ENCODE measurements at places on chromosomes 5 and 9.

DNA sequence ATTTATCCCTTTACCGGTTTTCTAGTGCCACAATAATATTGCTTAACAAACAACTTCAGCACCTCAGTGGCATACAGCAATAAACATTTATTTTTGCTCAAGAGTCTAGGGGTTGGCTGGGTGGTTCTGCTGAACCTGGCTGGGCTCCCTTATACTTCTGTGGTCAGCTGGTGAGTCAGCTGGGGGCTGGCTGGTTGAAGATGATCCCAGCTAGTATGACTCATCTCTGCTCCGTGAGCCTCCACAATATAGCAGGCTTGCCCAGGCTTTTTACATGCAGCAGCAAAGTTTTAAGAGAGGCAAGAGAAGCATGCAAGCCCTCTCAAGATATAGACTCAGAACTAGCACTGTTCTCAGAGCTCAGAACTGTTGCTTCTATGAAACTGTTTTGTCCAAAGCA, 523.5 kb upstream of the CLINT1 start:
- DNase-seq, result no peak

- DNase-seq, result no peak
Measured at GRCh38 chr5:153659039-153659736, 168.7 kb downstream of the GRIA1 start.

DNA sequence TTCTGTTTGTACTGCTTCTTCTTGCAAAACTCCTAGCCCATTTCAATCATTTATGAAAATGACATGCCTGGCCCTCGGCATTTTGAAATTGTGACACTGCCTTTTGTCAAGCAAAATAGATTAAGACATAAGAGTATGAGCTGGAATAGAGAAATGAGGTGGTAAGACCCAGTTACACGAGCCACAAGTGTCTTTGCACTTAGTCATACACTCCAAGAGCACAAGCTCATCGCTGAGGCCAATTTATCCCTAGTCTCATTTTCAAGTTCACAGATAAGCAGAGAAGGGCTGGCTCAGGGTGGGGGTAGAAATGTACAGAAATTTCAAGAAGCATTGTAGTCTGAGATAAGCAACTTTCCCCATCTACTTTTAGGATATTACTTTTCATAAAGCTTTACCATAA, 40.6 kb upstream of the MAP1B start:
- DNase-seq, result no peak

- no peak for DNase-seq
Measured at GRCh38 chr5:142492781-142493281, 168.0 kb upstream of the SPRY4 start.

- DNase-seq, result no peak
Measured at GRCh38 chr5:93355691-93356090, 225.3 kb downstream of the NR2F1-AS1 start.

DNA sequence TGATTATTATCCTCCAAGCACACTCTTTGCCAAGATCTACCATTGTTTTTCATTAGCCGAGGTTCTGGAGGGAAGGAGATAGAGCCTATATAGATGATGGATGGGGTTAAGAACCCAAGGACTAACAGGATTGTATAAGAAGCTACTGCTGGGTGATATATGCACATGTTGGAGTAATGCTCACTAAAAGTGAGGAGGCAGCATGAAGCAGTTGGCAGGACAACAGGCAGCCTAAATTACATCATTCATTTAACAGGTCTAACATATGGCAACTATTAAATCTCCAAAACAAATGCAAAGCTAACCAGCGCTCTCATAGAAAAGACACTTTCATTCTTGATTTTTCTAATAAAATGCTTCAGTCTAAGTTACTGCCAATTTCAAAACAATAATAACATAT, 293.2 kb downstream of the EPB41L4A start:
- DNase-seq, result no peak

DNA sequence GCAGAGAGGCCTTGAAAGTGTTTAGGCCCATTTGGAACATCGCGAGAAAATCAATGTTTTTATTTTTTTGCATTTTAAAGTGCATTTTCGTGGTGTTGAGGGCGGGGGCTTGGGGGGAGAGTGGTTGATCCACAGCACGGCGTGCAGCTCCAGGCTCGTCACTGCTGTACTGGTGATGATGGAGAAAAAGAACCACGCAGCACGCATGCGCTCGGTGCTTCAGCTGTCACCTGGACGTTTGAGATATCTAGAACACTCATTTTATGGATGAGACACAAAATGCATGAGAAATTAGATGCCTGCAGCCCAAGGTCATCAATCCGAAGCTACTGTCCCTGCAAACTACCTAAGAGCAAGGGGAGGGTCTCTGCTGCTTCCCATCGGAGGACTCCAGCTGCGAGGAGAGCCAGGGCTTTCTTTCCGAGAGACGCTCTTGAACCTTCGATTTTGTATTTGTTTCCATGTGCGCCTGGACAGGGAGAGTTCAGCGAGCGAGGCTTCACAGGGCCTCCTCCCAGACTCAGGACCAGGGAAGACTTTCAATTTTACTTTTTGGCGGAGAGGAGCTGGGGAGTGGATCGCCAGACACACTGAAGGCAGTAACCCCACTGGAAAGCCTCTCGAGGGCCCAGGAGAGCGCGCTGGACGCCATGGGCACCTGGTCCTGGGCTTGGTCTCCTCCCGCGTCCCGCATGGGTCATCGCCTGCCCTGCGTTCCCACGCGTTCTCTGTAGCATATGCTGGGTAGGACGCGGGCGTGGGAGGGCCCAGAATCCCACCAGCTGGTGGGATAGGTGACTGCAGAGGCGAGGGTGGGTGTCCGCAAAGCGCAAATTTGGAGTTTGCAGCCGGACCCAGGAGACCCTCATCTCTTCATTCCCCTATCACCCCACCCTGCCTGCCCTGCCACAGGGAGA, 2.5 kb downstream of the DMRT2 start:
- no peak for DNase-seq

GRCh38 chr5:33244441-33245150, 196.2 kb upstream of the TARS1 start:
- no peak for DNase-seq

GRCh38 chr5:61440596-61440995, 108.5 kb downstream of the ZSWIM6 start:
- DNase-seq, result no peak

DNA sequence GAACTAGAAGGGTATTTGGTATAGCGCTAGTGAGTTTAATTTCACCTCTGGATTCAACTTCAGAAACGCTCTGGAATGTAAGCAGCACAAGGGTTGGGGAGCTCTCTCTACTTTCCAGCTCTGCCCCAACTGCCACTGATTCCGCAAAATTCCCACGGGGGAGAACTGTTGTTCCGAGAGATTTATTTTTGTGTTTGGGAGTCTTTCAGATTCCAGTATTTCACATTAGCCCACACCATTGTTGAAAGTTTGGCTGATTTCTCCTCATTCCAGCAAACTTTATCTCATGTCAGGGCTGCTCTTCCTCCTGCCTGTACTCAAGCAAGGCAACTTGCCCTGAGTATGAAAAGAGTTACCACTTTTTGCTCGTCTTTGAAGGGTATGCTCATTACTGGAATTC, 198.5 kb upstream of the EGFLAM start:
- DNase-seq, result no peak

- DNase-seq, result no peak
Measured at GRCh38 chr5:137217599-137218200, 281.4 kb downstream of the SPOCK1 start.

DNA sequence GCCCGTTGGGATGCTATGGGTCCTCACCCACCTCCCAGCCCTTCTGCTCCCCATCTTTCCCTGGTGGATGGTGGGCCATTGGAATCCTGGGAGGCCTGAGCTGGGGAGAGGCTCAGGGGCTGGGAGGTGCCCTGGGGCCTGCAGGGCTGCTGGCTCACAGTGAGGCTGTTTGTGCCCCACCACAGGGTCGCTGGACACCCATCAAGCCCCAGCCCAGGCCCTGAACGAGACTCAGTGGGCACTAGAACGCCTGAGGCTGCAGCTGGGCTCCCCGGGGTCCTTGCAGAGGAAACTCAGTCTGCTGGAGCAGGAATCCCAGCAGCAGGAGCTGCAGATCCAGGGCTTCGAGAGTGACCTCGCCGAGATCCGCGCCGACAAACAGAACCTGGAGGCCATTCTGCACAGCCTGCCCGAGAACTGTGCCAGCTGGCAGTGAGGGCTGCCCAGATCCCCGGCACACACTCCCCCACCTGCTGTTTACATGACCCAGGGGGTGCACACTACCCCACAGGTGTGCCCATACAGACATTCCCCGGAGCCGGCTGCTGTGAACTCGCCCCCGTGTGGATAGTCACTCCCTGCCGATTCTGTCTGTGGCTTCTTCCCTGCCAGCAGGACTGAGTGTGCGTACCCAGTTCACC, 4.9 kb upstream of the AIF1L start:
- no peak for DNase-seq

- DNase-seq, result no peak
Measured at GRCh38 chr5:8098081-8098480, 229.1 kb downstream of the MTRR start.

- DNase-seq, result no peak
Measured at GRCh38 chr9:18020121-18020745, 441.4 kb downstream of the SH3GL2 start.

DNA sequence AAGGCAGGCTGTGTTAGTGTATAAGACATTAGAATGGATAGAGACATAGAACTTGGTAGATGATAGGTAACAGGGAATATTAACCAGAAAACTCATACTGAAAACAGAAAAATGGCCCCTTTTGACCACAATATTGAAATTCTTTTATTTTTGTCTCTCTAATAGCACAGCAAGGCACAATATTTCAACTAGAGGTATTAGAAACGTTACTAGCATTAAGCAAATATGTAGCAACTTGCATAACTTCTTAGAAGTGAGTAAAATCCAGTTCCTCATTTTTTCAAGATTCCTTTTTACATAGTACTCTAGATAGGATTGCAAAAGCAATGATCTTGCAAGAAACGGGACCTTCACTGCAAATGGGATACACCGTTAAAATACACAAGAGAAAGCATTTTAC, 102.7 kb upstream of the VCAN start:
- no peak for DNase-seq

- DNase-seq, result no peak
Measured at GRCh38 chr5:57299986-57300385, 126.1 kb downstream of the GPBP1 start.

GRCh38 chr5:103561685-103562452, 720 bp downstream of the NUDT12 start:
- DNase-seq, result no peak

DNA sequence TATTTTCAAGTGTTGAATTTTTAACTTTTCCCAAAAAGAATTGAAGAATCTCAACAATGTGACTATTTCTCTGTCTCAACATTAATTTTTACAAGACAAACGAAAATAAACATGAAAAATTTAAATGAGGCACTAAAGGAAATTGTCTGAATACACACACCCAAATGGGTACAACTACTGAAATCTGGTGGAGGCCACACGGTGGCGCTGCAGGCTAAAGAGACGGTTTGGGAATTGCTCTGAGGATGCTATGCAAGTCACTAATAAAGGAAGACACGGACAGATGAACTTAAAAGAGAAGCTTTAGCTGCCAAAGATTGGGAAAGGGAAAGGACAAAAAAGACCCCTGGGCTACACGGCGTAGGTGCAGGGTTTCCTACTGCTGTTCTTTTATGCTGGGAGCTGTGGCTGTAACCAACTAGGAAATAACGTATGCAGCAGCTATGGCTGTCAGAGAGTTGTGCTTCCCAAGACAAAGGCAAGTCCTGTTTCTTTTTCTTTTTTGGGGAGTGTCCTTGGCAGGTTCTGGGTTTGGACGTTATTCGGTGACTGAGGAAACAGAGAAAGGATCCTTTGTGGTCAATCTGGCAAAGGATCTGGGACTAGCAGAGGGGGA, at the start of gene PCDHB10:
Gene PCDHB10 (plus strand): TSS at position 244 of the 616 bp plus-strand sequence. CDS start 200 bp downstream, at position 444.
- DNase-seq, result no peak

- no peak for DNase-seq
Measured at GRCh38 chr5:119389288-119390030, 33.6 kb downstream of the TNFAIP8 start.

DNA sequence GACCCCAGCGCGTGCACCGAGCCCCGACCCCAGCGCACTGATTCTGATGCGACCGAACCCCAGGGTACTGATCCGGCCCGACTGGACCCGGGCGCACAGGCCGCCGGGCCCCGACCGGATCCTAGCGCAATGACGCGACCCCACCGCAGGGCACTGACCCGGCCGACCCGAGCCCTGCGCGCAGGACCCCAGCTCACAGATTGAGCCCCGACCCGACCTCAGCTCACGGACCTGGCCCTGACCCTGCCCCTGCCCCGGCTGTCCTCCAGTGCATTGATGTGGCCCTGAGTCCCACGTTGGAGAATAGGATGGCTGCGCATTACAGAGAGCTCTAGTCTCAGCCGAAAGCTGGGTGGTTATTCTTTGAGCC, 438 bp downstream of the TRIP13 start:
- DNase-seq, result no peak

DNA sequence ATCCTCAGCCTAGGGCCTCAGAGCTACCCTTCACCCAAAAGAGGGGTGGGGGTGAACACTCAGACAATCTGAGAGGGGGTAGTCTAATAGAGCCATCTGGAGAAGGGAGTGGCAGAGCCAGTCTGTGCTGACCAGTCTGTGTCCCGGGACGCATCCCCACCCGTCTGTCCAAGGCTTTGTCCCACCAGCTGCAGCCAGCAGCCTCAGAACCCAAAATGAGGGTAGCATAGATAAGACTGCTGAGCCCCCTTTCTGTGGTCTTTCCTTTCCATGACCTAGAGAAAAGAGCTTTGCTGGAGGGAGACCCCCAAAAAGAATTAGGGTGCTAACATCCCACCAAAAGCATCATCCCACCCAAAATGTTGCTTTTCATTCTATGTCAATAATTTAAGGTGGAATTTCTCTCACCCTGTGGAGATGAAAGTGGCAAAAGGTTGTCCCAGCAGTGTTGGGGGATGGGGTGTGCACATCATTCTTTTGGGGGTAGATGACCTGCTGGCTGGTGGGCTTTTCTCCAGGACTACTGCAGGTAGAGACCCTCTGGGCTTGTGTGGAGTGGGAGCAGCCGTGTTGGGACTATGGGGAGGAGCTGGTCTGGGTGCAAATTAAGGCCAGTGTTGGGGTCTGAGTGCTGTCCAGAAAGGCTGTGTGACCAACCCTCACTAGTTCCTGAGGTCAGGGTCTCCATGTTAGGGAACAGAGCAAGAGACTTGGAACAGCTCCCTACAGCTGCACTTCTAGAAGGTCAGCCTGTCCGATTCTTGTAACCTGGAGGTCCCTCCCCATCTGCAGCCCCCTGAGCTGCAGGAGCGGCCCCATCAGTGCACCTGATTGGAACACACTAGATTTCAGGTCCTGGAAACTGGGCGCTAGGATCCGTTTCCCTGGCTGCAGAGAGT, 19.9 kb downstream of the URM1 start:
- DNase-seq, result no peak

DNA sequence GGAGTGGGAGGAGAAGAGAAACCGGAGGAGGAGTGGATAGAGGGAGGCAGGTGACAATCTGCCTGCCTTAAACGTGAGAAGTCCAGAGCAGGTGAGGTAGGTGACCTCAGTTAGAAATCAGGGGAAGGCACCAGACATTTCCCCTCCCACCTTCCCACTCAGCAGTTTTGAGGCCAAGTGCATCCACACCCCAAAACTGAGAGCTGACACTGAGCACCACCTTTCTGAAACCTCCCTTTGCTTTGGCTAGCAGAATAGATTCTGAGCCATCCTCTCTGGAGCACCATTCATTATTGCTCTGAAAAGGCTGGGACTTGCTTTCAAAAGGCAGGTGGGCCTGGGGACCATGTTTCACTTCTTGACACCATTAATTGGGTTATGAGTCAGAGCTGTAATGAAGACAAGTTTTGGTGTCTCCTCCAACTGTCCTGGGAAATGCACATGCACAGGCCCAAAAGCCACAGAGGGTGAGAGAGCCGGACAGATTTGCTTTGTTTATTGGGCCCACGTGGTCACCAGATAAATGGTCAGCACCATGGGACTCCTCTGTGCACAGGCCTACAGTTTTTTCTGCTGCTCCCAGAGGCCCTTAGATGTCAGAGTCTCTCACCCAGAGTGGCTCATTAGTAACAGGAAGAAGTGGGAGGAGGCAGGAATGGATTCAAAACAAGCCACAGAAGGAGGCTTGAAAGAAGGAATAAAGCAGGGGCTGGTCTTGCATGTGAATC, 314.7 kb downstream of the TLE1 start:
- DNase-seq, result no peak
